Fibroblast of gingiva (primary cell): ENCODE measurements at places on chromosomes 3 and 15.

GRCh38 chr15:45234562-45235235 is 17.3 kb upstream of the SLC28A2 start:
- DNase-seq: no peak

GRCh38 chr3:116399701-116400226 is 45.5 kb downstream of the LSAMP start:
- no peak for DNase-seq

GRCh38 chr3:50324351-50325112 is 2.0 kb upstream of the HYAL2 start:
- DNase-seq: peak; percentile 43

DNA sequence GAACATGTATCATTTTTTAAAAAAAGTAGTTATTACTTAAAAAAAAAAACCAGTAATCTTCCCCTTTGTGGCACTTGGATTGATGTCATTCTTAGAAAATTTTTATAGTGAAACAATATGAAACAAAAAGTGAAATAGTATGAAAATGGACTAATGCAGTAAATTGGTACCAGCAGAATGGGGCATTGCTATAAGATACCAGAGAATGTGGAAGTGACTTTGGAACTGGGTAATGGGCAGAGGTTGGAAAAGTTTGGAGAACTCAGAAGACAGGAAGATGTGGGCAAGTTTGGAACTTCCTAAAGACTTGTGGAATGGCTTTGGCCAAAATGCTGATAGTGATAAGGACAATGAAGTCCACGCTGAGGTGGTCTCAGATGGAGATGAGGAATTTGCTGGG is 66.6 kb downstream of the TTC23 start:
- DNase-seq: no peak

DNA sequence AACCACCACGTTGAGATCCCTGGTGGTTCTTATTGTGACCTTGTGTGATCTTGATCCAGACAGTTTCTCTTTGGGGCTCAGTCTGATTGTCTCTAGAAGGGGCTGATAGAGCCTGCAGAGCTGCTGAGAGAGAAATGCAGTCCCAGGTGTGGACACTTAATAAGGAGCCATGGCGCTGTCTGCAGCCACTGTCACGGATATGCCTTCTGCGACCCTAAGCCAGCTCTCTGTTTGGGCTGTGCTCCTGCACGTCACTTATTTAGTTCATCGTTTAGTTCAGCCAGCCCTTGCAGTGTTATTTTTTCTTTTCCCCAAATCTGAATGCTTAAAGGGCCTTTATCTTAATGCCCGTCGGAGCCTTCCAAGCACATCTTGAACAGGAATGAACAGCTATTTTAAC is 12.0 kb downstream of the SLC6A1 start:
- no peak for DNase-seq

GRCh38 chr3:61666615-61667330 is 105.4 kb downstream of the PTPRG start:
- DNase-seq: peak; percentile 28

- no peak for DNase-seq
These were observed 1.2 kb upstream of the LRRC34 start for GRCh38 chr3:169813757-169814517.

GRCh38 chr3:126982126-126982470 is 817 bp upstream of the PLXNA1 start:
- no peak for DNase-seq

DNA sequence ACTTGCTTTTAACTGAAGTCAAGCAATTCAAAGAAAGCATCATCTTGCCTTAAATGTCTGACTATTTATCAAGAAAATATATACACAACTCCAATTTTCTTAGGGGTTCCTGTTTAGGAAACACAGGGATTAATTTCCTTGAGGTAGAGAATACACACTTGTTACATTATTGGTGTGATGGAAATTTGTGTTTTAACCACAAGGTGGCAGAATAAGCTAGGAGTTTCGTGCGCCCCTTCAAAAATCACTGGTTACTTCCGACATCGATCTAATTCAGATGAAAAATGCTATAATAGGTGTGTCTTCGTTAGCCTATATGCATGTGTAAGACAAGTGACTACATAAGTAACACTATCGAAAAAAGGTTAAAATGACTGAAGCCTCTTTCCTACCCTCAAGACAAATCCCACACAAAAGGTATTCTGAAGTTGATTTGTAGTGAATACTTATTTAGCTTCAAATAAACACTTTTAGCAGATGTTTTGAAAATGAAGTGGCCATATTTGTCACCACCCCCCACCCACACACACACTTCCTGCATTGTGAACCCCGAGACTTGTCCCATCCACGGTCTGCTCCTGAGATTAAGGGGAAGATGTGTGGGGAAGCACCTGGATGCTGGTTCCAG is 246.5 kb downstream of the ROBO1 start:
- peak; percentile 13 for DNase-seq

DNA sequence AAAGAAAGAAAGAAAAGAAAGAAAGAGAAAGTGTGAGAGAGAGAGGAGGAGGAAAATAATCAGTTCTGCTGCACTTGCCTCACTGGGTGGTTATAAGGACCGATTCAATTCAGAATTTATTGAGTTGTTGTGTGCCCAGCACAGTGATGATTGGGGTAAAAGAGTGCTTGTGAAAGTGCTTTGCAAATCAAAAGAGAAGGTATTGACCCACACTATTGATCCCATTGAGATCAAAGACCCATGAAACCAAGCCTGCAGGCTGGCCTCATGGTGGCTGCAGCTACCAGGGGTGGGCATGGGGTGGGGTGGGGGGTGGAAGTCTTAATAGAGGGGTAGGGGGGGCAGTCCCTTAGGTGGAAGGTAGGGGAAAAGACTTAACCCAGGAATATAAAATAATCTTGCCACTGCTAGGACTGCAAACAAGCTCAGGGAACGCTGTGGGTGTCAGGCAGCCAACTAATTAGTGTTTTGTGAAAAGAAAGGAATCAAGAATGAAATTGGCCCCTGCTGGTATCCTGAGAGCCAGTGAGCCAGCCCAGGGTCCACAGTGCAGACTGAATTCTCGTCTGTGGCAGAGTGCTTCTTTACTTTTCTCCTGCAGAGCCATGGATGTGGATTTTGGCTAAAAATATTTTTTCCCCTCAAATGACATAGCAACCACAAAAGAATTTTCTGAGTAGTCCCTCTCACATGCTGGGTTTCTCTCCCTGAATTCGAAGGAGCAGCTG is 34.2 kb downstream of the CLEC3B start:
- DNase-seq: no peak

DNA sequence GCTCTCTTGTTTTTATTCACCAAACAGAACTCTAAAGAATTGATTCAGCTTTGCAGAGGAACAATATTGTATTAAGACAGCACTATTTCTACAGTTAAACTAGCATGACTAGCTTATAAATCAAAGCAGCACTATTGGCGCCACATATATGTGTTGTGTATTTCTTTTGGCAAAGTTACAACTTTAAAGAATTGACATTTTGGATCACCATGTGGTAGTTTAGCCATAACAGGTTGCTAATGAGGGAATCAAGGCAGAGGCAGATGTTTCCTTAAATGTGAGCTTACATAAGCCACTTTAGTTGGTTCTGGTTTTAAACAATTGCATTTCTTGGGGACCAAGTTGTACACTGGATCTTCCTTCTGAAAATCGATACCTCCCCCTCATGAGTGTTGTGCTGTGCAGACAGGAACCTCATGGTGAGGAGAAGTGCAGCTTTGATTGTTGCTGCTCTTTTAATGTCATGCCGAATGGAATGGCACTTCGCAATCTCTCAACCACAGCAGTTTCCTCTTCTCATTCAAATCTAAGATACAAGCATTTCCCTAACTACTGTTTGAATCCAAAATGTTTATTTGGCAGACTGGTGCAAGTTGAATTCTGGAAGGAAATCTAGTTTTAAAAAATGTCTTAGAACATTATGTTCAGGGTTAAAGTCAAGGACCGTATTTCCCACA is 151.2 kb downstream of the MYRIP start:
- peak; percentile 53 for DNase-seq

DNA sequence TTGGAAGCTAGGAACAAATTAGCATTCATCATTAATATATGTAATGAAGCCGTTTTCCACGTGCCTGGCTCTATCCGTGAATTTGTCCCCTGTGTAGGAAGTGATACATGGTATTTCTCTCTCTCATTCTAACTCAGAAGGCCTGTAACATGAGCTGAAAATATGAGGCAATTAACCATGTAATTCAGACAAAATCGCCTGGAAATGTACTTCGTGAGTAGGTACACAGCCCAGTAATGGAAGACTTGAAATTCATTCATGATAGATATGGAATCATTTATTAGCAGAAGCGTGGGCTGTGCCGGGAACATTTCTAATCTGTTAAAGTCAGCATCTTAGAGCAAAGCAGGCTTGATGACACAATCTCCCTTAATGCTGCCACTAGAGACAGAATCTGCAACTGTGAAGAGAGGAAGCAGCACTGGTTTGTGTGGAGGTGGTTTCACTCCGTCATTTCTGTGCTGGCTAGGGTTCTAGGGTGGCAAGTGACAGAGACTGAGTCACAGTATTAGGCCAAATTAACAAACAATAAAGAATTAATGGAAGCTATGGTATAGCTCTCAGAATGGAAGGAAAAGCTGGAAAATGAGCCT is 225.0 kb upstream of the PROK2 start:
- DNase-seq: no peak

DNA sequence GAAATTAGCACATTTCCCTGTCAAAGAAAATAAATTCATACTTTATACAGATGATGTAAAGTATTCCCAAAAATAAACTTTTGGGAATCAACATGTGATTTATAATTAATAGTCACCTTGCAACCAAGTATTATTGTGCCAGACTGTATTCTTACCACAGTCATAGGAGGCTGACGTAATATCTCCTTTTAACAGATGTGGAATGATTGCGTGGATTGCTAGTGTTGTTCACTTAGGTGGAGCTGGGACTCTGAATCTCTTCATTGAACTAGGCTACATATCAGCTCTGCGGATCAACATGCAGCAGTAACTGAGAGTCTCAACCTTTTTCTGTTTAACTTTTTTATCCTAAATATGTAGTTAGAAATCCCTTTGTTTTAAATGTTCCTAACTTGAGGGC is 37.2 kb downstream of the PXK start:
- no peak for DNase-seq

GRCh38 chr15:63517628-63518027 is 13.2 kb downstream of the USP3 start:
- DNase-seq: no peak

- DNase-seq: no peak
These were observed 1.3 kb downstream of the FRMD5 start for GRCh38 chr15:44193651-44194322.

DNA sequence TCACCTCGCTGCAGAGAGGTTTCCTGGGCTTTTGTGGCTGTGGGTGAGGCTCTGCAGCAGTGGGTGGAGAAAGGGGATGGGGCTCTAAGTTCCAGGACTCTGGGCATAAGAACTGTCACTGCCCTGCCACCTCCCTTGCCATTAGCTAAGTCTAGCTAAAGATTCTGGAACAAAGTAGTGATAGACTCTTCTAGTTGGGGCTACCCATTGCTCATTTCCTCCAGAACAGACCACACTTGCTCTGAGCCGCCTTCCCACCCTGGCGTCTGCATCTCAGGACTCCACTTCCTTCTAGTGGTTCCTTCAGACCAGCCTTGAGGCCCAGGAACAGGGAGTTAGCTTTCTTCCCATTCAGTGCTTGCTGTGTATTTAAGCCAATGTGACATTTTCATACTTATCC is 7.5 kb downstream of the ARHGAP31 start:
- no peak for DNase-seq

GRCh38 chr3:151305060-151305774 is 11.4 kb downstream of the GPR87 start:
- DNase-seq: peak; percentile 98

- no peak for DNase-seq
These were observed 187.3 kb upstream of the TSC22D2 start for GRCh38 chr3:150220799-150221198.

GRCh38 chr3:146342989-146343388 is 92.1 kb upstream of the PLSCR4 start:
- DNase-seq: peak; percentile 59

DNA sequence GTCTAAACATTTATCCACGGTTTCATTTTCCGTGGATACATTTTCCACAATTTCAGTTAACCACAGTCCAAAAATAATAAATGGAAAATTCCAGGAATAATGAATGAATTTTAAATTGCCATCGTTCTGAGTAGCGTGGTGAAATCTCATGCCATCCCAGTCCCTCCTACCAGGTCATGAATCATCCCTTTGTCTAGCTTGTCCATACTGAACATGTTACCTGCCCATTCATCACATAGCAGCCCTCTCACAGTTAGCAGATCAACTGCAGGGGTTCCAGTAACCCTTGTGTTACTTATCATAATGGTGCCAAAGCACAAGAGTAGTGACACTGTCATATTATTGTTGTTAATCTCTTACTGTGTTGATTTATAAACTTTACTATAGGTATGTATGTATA is 124.5 kb downstream of the GSK3B start:
- DNase-seq: no peak

DNA sequence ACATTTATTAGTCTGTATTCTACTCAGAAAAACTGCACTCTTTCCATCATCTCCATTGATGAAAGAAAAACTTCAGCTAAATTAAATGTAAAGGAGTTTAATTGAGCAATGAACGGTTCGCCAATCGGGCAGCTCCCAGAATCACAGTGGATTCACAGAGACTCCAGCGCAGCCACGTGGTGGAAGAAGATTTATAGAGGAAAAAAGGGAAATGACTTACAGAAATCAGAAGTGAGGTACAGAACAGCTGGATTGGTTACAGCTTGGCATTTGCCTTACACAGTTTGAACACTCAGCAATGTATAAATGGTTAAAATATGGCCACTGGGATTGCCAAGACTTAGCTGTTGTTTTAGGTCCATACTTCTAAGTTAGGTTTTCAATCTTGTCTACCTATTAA is 2.8 kb upstream of the SUCLG2 start:
- no peak for DNase-seq
